Stimulated activated CD4-positive, alpha-beta T cell treated with anti-CD3 and anti-CD28 coated beads, Interleukin-1b, Interleukin-23, amount 100 ng/mL, for 48 hours (primary cell): ENCODE measurements at places on chromosomes 6 and 20.

- DNase-seq, result no peak
Measured at GRCh38 chr6:134368670-134369069, 50.8 kb upstream of the SGK1 start.

DNA sequence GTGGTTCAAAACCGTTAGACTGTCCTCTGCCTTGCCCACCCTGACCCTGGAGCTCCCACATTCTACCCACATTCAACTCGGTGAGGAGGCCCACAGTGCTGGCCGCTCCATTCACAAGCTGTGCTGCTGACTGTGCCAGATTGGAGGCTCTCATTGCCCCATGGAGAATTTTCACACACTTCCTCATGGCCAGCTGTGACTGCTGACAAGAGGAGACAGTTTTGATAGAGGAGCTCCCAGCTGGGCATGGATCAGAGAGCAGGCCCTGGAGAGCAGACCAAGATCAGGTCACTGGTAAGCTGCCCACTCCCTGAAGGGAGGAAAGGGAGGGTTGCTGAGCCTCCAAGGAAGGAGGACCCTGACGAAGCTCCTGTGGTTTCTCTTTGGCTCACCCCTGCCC, 246.1 kb upstream of the RIN2 start:
- DNase-seq, result no peak

DNA sequence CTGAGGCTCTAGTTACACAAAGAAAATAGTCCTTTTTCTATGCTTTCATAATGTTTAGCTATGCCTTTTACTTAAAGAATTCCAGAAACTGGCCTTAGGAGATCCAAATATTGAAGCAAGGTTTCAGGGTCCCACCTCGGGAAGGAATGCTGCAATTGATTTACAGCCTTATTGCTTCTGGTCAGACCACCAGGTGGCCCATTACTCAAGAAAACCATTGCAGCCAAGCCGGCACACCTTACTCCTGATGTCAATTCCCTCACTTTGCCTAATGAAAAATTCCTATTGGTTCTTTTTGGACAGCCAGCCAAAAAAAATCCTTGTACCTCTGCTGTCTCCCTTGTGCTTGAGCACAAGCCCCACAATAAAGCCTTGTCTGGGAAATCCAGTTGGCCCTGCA, 173.9 kb downstream of the LMBRD1 start:
- no peak for DNase-seq

GRCh38 chr20:46602429-46602828, 48.8 kb downstream of the SLC13A3 start:
- no peak for DNase-seq

- DNase-seq, result peak; percentile 57
Measured at GRCh38 chr6:3159805-3160781, 2.7 kb upstream of the TUBB2A start.

- no peak for DNase-seq
Measured at GRCh38 chr6:125164696-125165095, 11.1 kb downstream of the TPD52L1 start.

DNA sequence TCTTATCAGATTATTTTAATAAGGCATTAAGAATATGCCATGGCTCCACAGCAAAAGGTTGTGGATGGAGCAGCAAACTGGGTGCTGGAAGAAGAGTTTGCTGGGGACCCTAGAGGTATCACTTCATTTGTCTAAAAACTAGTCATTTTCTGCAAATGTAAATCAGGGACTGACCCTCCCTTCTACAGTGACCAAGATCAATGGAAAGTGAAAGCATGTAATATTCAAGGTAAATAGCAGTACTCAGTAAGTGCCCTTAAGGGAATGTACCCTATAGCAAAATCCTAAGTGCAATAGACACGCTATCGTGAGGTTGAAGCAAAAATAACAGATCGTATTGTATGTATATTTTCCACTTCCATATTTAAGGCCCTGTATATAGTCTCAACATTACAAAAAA, 38.7 kb downstream of the TRDN start:
- no peak for DNase-seq
